ENCODE measurements at places on chromosomes 1 and 21. TPM values are rescaled to one million over a fixed set of nuclear protein-coding genes. Genes with fewer than 3 reads are reported as not detected.

Gene ROR1
- total RNA-seq, result not detected

- no peak for DNase-seq
- H3K36me3 ChIP-seq, result peaks cover 10% of the 10 kb centered on the region
- no peaks in the 10 kb centered on the region for H3K27me3 ChIP-seq
- peaks cover 52% of the 10 kb centered on the region for H3K4me1 ChIP-seq
- H3K4me3 ChIP-seq, result peak overlapping the region; percentile 99
- peak overlapping the region; percentile 98 for H3K27ac ChIP-seq
These were observed 1.1 kb upstream of the CD46 start for GRCh38 chr1:207750631-207751305.

DNA sequence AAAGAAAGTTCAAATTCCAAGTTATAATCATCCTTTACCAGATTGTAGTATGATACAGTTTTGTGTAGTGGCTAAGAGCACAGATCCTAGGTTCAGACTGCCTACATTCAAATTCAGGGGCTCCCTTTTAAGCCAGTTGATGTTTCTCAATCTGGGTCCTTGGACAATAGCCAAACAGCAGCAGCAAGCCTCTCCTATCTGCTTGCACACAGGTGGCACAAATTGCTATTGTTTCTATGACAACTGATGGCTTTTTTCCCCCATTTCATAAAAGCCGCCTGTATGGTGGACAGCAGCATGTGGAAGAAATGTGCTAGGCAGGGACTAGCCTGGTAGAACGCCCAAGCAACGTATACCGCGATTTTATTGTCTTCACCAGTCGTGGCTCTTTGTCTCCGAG, 76.5 kb downstream of the S1PR1 start:
- no peak overlapping the region for H3K27ac ChIP-seq
- H3K4me3 ChIP-seq, result no peak overlapping the region
- no peaks in the 10 kb centered on the region for H3K27me3 ChIP-seq
- H3K36me3 ChIP-seq, result no peaks in the 10 kb centered on the region

DNA sequence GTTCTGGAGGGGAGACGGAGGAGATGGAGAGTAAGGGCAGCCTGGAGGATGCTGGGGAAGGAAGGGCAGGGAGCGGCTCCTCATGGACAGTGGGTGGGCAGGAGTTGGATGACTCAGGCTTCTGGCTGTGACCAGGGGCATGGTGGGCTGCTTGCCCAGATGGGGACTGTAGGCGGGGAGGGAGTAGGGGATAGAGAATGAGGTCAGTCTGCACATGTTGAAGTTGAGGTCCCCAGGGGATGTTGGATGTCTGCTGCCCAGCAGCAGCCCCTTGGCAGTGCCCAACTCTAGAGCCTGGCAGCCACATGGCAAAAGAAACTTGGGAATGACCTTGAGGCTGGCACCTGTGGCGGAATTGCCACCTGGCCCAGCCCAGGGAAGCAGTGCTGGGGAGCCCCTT, 6.4 kb downstream of the SELENON start:
- no peaks in the 10 kb centered on the region for H3K27me3 ChIP-seq
- no peak overlapping the region for H3K4me3 ChIP-seq
- DNase-seq, result no peak
- peaks cover 5% of the 10 kb centered on the region for H3K36me3 ChIP-seq
- H3K4me1 ChIP-seq, result peaks cover 23% of the 10 kb centered on the region

Gene ASPM
- 31.4 TPM for total RNA-seq

DNA sequence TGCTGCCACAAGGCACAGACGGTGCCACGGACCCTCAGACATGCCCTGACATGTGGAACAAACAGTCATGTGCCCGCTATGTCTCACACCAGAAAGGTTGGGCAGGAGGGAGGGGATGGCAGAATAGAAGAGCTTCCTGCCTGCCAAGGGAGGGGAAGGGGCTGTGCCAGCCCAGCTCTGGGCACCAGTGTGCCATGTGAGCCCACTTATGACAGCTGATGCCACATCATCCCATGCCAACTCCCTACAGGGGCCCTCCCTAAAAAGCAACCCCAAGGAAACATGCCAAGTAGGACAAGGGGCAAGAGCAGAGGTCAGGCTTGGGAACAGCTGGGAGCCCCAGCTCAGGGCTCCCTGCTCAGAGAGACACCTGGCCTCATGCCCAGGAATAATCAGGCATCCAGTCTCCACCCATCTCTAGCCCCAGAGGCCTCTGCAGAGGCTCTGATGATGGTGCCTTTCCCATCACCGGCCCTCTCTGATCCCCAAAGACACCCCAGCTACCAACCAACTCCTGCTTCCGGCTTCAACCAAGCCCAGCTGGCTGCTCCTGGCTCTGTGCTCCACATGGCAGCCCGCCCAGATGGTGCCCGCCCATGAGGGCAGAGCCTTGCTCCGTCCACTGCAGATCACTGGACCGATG, 10.3 kb downstream of the ADGRB2 start:
- peaks cover 21% of the 10 kb centered on the region for H3K4me1 ChIP-seq
- H3K27me3 ChIP-seq, result no peaks in the 10 kb centered on the region
- H3K27ac ChIP-seq, result no peak overlapping the region
- H3K4me3 ChIP-seq, result no peak overlapping the region
- DNase-seq, result no peak

DNA sequence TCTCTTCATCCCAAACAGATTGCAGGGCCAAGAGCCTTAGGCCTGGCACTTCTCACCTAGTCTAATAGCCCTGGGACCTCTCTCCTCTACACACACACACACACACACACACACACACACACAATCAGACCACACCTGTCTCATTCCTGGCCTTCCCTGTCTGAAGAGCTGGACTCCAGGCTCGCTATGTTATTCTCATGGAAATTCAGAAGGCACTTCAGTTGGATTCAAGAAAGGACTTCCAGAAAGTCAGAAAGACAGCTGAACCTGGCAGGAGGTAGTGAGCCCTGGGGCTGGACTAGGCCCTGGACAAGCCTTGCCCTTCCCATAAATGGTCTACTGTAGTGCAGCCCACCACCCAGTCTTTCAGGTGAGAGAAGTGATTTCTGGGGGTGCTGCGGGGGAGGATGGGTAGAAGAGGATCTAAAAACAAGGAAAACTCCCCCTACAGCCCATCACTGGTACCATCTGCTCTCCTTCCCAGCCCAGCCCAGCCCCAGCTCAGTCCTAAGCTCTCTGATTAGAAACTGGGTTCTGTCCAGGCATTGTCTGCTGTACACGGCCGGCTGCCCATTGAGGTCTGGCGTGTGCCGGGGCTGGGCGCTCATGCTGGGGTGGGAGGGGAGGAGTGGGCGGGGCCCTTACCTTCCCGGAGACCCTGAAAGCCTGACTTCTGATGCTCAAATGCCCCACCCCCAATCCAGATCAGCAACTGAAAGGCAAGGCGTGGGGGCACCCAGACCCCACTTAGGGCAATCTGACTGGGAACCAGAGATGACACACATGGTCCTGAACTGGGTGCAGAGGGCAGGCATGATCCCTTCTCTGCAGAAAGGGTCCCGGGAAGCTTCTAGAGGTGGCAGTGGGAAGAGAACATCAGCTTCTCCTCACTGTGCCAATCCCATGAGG, 2.5 kb downstream of the KIF21B start:
- H3K4me3 ChIP-seq, result peak overlapping the region; percentile 98
- peak; percentile 43 for DNase-seq
- peaks cover 20% of the 10 kb centered on the region for H3K36me3 ChIP-seq
- no peaks in the 10 kb centered on the region for H3K27me3 ChIP-seq
- peaks cover 78% of the 10 kb centered on the region for H3K4me1 ChIP-seq

DNA sequence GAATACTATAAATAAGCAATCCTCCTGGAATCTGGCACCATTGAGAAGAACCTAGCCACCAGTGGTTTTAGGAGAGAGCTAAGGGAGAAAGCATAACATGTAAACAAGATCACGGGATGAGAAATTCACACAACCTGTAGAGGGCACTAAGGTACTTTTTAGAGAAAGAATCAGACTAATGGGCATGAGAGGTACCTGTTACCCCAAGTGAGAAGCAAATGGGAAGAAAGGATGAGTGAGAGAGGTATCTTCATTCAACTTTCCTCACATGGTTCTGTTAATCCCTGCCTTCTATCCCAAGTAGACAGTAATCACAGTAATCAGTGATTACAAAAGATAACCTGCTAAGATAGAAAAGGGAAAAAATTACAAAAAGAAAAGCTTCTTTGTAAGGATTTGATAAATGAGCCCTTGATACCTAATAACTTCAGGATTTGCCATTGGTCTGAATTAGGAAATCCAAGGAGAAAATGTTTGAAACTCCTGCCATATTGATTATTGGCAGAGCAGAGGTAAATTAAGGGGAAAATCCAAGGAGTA, 251.1 kb upstream of the ADGRL2 start:
- H3K27ac ChIP-seq, result no peak overlapping the region
- H3K4me1 ChIP-seq, result no peaks in the 10 kb centered on the region
- no peaks in the 10 kb centered on the region for H3K36me3 ChIP-seq

DNA sequence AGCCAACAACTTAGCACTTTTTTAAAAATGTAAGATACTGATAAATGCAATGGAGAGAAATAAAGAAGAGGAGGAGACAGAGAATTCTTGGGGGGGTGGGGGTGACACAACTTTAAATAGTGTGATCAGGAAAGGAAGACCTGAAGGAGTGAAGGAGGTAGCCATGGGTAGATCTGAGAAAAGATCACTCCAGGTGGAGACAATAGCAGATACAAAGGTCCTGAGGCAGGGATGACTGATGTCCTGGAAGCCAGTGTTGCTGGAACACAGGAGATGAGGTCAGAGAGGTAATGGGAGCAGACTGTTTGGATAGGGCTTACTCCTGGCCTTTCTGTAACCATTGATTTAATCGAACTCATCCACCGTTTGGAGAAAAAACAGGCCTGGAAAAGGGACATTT, 24.6 kb upstream of the TRABD2B start:
- H3K36me3 ChIP-seq, result no peaks in the 10 kb centered on the region
- H3K27ac ChIP-seq, result no peak overlapping the region
- DNase-seq, result no peak
- peaks cover 12% of the 10 kb centered on the region for H3K27me3 ChIP-seq
- no peaks in the 10 kb centered on the region for H3K4me1 ChIP-seq

DNA sequence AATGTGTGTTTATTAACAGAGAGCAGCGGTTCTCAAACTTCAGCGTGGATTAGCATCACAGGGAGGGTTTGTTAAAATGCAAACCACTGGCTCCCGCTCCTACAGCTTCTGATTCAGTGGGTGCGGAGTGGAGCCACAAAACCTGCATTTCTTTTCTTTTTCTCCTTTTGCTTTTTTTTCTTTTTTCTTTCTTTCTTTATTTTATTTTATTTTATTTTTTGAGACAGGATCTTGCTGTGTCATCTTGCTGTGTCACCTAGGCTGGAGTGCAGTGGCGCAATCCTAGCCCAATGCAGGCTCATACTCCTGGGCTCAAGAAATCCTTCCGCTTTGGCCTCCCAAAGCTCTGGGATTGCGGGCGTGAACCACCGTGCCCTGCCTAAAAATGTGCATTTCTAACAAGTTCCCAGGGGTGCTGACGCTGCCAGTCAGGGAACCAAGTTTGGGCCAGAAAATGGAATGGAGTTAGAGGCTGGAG, 20.9 kb upstream of the SLC1A7 start:
- DNase-seq, result no peak
- H3K4me3 ChIP-seq, result no peak overlapping the region
- no peaks in the 10 kb centered on the region for H3K36me3 ChIP-seq
- H3K27ac ChIP-seq, result no peak overlapping the region
- H3K4me1 ChIP-seq, result no peaks in the 10 kb centered on the region
- peaks cover 3% of the 10 kb centered on the region for H3K27me3 ChIP-seq

Gene TCP10L
- 0.48 TPM for total RNA-seq

Gene ZMYM1
- total RNA-seq, result 3.9 TPM

Gene AIRE
- total RNA-seq, result not detected

GRCh38 chr21:14547834-14548513, 1.9 kb upstream of the SAMSN1 start:
- peak overlapping the region; percentile 74 for H3K4me3 ChIP-seq
- no peak for DNase-seq
- H3K36me3 ChIP-seq, result peaks cover 24% of the 10 kb centered on the region
- H3K27me3 ChIP-seq, result no peaks in the 10 kb centered on the region
- H3K27ac ChIP-seq, result peak overlapping the region; percentile 97
- peaks cover 52% of the 10 kb centered on the region for H3K4me1 ChIP-seq

GRCh38 chr1:215529571-215529970, 37.5 kb upstream of the KCTD3 start:
- H3K36me3 ChIP-seq, result no peaks in the 10 kb centered on the region
- H3K27me3 ChIP-seq, result no peaks in the 10 kb centered on the region
- H3K4me1 ChIP-seq, result no peaks in the 10 kb centered on the region
- H3K4me3 ChIP-seq, result no peak overlapping the region
- H3K27ac ChIP-seq, result no peak overlapping the region

GRCh38 chr1:221200464-221200863, 321.2 kb downstream of the HLX start:
- peaks cover 2% of the 10 kb centered on the region for H3K4me1 ChIP-seq
- no peak overlapping the region for H3K4me3 ChIP-seq
- no peaks in the 10 kb centered on the region for H3K27me3 ChIP-seq
- H3K27ac ChIP-seq, result no peak overlapping the region
- no peaks in the 10 kb centered on the region for H3K36me3 ChIP-seq

- peaks cover 68% of the 10 kb centered on the region for H3K4me1 ChIP-seq
- H3K36me3 ChIP-seq, result peaks cover 30% of the 10 kb centered on the region
- peak overlapping the region; percentile 95 for H3K27ac ChIP-seq
- H3K27me3 ChIP-seq, result no peaks in the 10 kb centered on the region
- DNase-seq, result no peak
These were observed 8.8 kb downstream of the TMCC2 start for GRCh38 chr1:205236526-205236925.

Gene F11R
- 13.4 TPM for total RNA-seq

DNA sequence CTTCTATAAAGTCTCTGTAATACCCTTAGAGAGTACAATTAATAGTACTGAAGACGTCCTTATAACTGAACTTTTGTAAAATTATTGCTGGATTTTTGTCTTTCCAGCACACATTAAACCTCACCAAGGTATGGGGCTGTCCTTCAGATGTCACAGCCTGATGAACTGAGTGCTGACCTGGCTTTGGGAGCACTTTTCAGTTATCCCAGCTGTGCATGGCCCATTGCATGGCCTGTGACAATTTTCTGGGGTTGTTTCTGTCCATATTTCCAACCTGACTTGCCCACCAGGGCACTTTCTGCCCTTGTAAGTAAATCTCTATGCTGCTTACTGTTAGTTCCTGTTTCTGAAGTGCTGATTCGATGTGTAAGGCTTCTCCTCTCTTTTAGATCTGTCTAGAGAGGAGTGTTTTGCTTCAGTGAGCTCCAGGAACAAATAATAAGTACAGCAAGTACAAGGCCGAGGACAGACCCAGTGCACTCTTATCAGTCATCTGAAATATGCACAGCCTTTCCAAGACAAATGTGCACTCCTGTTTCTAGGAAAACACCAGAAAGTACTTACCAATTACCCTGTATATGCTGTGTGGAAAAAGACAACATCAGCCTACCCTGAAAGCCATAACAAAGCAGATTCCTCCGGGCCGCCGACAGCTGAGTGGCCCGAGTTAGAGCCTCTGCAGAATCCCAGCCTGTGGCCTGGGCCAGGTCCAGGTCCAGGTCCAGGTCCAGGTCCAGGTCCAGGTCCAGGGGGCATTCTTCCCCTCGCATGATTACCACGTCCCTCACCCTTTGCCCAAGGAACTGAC, 121.7 kb downstream of the DHRS3 start:
- H3K4me1 ChIP-seq, result peaks cover 39% of the 10 kb centered on the region
- peaks cover 58% of the 10 kb centered on the region for H3K36me3 ChIP-seq
- H3K4me3 ChIP-seq, result no peak overlapping the region
- H3K27me3 ChIP-seq, result no peaks in the 10 kb centered on the region
- DNase-seq, result no peak

GRCh38 chr21:31696424-31696823, 35.5 kb downstream of the SCAF4 start:
- H3K36me3 ChIP-seq, result peaks cover 20% of the 10 kb centered on the region
- no peaks in the 10 kb centered on the region for H3K27me3 ChIP-seq
- H3K27ac ChIP-seq, result peak overlapping the region; percentile 62
- no peak overlapping the region for H3K4me3 ChIP-seq
- peaks cover 4% of the 10 kb centered on the region for H3K4me1 ChIP-seq
- DNase-seq, result no peak

GRCh38 chr1:108826081-108826635, 30.7 kb downstream of the AKNAD1 start:
- no peak overlapping the region for H3K4me3 ChIP-seq
- H3K4me1 ChIP-seq, result peaks cover 3% of the 10 kb centered on the region
- no peak for DNase-seq

Gene FAM76A
- total RNA-seq, result 8.4 TPM
